GM23338 (cell line): ENCODE measurements at places on chromosomes 1 and 21. TPM values are rescaled to one million over a fixed set of nuclear protein-coding genes. Genes with fewer than 3 reads are reported as not detected.

- no peak for DNase-seq
- no peaks in the 10 kb centered on the region for H3K4me1 ChIP-seq
- H3K36me3 ChIP-seq = no peaks in the 10 kb centered on the region
- H3K27me3 ChIP-seq = no peaks in the 10 kb centered on the region
Observed at GRCh38 chr1:194167956-194168640, 981.7 kb upstream of the B3GALT2 start.

DNA sequence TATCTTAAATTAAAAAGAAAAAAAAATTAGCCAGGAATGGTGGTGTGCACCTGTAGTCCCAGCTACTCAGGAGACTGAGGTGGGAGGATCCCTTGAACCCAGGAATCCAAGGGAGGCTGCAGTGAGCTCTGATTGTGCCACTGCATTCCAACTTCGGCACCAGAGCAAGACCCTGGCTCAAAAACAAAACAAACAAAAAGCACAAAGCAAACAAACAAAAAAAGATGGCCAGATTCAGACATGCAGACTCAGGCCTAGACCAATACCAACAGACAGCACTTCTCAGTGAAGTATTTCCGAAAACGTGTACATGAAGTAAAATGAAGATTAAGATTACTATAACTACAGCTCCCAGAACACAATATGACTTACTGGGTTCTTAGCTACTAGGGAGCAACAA lies 10.6 kb downstream of the SLC35D1 start:
- H3K27me3 ChIP-seq = no peaks in the 10 kb centered on the region
- no peak for DNase-seq
- no peak overlapping the region for H3K27ac ChIP-seq
- peaks cover 2% of the 10 kb centered on the region; the same call in 1 of the 2 replicates for H3K36me3 ChIP-seq
- H3K4me3 ChIP-seq = no peak overlapping the region
- H3K4me1 ChIP-seq = peaks cover 7% of the 10 kb centered on the region

DNA sequence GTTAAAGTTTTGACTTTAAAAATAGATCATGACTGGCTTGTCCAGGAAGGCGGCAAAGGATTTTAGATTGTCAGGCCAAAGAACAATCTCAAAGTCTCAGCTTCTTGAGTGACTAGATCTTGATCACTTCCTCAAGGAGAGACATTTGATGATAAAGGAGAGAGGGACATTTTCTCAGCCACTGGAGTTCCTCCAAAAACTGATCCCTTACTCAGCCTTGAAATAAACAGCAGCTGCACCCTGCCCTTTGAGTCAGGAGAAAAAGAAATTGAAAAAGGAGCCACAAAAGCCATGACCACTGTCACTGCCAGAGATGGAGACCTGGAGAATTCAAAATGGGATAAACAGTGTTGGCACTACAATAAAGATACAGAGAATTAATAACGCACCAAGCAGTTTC lies 288.4 kb upstream of the PRMT6 start:
- DNase-seq = no peak
- H3K4me3 ChIP-seq = no peak overlapping the region
- H3K27me3 ChIP-seq = no peaks in the 10 kb centered on the region

The ETV3L gene
- total RNA-seq = not detected in 2 replicates

GRCh38 chr21:15080526-15080925 lies 15.7 kb upstream of the NRIP1 start:
- H3K4me3 ChIP-seq = no peak overlapping the region
- no peaks in the 10 kb centered on the region for H3K36me3 ChIP-seq
- H3K4me1 ChIP-seq = no peaks in the 10 kb centered on the region
- DNase-seq = no peak
- H3K27me3 ChIP-seq = no peaks in the 10 kb centered on the region

The STYXL2 gene
- total RNA-seq = 0.08 and 0.17 TPM in 2 replicates

GRCh38 chr1:44757420-44757819 lies 17.8 kb downstream of the KIF2C start:
- no peaks in the 10 kb centered on the region for H3K27me3 ChIP-seq
- no peak overlapping the region for H3K27ac ChIP-seq
- no peak for DNase-seq
- H3K4me3 ChIP-seq = no peak overlapping the region
